ENCODE measurements at places on chromosomes 5 and 9. TPM values are rescaled to one million over a fixed set of nuclear protein-coding genes. Genes with fewer than 3 reads are reported as not detected.

TAS2R1 gene
- polyA plus RNA-seq: not detected

RASGEF1C gene
- 0.26 TPM for polyA plus RNA-seq

TICAM2 gene
- polyA plus RNA-seq: not detected

ENTREP1 gene
- 15.3 TPM for polyA plus RNA-seq
